Right lung (tissue), 10 donors: ENCODE measurements at places on chromosomes 1 and 21. TPM values are rescaled to one million over a fixed set of nuclear protein-coding genes. Genes with fewer than 3 reads are reported as not detected.

- no peak for DNase-seq
These were observed 233.3 kb downstream of the SDCCAG8 start for GRCh38 chr1:243489158-243489527.

GRCh38 chr1:111747282-111747734 lies 8.1 kb upstream of the INKA2 start:
- no peak for DNase-seq

DNA sequence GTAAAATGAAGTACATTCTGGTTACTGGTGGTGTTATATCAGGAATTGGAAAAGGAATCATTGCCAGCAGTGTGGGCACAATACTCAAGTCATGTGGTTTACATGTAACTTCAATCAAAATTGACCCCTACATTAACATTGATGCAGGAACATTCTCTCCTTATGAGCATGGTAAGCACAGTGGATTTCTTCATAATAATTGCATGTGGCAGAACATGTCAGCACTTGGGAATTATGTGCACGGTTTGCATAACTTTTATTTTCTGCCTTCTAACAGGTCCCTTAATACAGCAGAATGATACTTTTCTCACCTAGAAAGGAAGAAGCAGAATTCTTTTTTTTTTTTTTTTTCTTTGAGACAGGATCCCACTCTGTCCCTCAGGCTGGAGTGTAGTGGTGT lies 3.8 kb downstream of the CTPS1 start:
- DNase-seq, result no peak

DNA sequence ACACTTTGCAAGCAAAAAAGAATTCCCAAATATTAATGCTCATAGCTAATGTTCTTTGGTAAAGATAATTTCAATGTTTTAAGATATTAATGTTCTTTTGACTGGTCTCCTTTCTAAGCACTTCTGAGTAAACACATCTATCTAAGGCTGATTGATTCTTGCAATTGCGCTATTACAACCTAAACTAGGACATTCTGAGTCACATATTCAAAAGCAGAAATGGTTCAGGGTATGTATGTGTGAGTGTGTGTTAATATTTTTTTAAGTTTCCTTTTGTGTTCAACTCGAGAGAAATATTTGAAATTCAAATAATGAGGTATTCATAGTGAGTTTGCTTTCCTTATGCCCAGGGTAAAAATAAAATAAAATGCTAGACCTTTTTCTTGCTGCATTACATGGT lies 203.6 kb upstream of the GRIK3 start:
- no peak for DNase-seq

LAMC2 gene
- polyA plus RNA-seq, result 40.2 TPM

GRCh38 chr1:207998691-207999090 lies 87.8 kb upstream of the CD34 start:
- DNase-seq, result no peak

IL19 gene
- polyA plus RNA-seq, result not detected

DNA sequence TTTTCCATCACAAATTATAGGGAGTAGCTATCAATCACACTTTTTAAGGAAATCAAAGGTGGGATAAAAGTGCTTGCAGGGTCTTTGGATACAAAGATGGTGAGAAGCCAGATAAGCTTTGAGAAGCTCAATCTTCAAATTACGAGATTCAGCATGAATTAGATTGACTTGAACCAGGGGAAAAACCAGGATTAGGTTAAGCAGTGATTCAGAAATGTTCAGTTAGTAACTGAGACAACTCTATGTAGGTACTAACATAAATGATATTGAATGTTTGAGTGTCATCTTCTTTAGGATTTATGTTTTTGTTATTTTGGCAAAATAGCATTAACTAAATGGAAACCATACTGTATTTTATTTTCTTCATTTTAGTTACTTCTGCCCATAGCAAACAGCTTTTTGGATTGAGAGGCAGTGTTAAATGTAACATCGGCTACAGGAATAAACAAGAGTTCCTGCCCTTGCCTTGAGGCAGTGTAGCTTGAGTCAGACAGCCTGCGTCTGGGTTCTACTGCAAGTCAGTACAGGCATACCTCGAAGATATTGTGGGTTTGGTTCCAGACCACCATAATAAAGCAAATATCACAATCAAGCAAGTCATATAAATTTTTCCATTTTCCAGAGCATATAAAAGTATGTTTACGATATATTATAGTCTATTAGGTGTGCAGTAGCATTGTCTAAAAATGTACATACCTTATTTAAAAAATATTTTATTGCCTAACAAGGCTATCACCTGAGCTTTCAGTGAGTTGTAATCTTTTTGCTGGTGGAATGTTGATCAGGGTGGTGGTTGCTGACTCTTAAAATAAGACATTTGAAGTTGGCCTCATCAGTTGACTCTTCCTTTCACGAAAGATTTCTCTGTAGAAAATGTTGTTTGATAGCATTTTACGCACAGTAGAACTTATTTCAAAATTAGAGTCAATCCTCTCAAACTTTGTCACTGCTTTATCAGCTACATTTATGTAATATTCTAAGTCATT lies 36.9 kb upstream of the BACH1 start:
- DNase-seq, result no peak

DNA sequence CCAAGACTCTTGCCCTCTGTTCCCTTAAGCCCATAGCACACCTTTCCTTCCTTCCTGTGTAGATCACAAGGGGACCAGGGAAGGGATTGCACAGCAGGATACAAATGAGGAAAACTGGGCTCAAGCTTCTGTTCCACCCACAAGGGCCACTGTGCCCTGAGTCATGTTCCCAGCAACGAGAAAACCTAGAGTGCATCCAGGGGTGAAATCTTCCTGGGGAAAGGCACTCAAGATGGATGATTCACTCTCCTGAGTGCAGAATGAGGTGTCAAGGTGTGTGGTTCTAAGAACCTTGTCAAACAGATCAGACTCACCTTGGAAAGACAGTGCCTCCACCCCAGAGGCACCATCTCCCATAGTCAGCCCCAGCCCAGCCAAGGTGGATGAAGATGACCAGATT lies 40.7 kb upstream of the EYA3 start:
- no peak for DNase-seq

- peak; percentile 59 for DNase-seq
These were observed 182.6 kb downstream of the VAV3 start for GRCh38 chr1:107782217-107782845.

LHX8 gene
- not detected for polyA plus RNA-seq

DNA sequence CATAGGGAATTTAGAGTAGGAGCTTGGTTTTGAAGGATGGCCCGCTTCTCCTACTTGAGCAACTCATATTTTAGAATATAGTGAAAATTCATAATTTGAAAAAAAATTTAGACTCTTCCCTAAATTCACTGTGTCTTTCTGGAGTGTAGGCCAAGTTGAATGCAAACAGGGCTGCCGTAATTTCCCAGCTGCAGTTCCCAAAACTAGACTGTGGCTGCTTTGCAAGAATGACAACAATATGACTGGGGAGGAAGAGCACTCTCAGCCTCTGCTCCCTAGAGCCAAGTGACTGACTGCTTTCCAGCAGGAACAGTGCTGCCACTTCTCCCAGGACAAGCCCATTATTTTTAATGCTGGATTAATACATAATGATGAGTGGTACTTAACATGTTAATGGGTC lies 209.0 kb downstream of the RHOU start:
- no peak for DNase-seq

DNA sequence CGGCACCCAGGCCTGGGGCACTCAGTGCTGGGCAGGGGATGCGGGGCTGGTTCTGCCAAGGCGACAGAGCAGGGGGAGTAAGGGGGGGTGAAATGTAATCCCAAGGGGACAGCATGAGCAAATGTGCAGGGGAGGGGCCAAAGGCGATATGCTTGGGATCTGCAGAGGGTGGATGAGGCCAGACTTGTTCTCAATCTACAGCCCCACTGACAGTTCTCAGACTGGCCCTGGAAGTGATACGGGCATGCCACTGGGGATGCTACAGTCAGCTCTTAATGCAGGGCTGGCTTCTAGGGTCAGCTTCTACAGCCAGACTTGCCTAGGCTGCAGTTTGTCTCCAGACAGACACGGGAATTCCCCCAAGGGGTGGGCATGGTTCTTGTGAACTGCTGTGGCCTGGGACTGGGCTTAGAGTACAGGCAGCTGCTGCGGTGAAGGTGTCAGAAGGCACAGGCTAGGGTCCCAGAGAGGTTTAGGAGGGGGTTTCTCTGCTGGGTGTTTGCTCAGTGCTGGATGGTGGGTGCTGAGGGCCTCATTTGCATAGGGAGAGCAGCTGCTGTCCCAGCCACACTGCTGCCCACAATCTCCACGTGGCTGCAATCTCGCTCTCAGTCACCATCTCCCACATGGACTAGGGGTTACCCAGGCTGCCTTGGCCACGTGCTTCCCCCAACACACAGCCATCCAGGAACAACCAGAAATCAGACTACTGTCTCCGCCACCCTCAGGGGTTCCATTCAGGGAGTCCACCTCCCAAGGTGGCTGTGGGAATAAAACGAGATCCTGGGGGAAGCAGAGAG lies 190.1 kb downstream of the HIVEP3 start:
- DNase-seq, result no peak

DNA sequence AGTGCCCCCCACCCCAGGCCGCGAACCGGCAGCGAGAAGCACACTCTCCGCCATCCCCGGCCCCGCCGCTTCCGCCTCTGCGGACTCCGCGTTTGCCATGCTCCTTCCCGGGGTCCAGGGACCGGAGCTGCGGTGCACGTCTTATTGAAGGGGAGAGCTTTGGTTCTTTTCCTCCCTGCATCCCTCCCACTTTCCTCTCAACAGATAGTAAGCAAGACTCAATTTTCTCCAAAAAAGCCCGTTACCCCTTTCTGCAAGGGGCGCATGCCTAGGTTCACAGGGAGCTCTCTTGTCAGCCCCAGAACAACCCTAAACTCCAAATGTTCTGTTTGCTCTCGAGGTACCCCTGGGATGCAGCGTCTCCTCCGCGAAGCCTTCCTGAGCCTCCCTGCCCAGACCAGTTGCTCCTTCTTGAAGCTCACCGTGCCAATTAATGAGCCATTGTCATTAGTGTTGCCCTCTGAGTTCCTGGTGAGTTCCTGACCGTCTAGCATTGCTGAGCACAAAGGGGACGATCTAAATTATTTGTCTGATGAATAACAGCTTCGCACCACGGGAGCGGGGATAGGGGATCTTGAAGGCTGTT lies 8.1 kb downstream of the FOXD3 start:
- DNase-seq, result no peak

DNA sequence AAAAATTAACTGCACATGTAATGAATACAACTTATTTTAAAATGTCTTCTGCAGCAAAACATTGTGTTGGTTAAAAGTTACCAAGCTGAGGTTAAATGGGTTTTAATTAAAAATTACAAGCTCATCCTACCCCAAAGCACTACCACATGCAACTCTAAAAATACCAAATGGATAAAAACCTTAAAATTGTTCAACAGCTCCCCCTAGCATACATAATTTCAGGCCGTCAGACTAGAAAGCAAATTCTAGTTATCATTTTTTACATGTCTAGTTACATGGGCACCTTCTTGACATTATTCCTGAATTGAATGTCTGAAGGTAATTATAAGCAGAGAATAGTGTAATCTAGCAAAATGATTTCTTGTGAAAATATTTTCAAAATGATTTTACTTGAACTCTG lies 176.5 kb downstream of the C1orf21 start:
- DNase-seq, result no peak

GRCh38 chr1:8077602-8078001 lies 51.5 kb upstream of the ERRFI1 start:
- DNase-seq, result no peak
